Hematopoietic multipotent progenitor cell treated with erythropoietin and hydrocortisone succinate and interleukin-3 and kit ligand, for 4 days (in vitro differentiated cells): ENCODE measurements at places on chromosomes 2 and 18.

- no peak for DNase-seq
Measured at GRCh38 chr2:98333922-98334321, 12.3 kb upstream of the CNGA3 start.

- peak; percentile 3 for DNase-seq
Measured at GRCh38 chr18:56891870-56892269, 240.7 kb downstream of the WDR7 start.

DNA sequence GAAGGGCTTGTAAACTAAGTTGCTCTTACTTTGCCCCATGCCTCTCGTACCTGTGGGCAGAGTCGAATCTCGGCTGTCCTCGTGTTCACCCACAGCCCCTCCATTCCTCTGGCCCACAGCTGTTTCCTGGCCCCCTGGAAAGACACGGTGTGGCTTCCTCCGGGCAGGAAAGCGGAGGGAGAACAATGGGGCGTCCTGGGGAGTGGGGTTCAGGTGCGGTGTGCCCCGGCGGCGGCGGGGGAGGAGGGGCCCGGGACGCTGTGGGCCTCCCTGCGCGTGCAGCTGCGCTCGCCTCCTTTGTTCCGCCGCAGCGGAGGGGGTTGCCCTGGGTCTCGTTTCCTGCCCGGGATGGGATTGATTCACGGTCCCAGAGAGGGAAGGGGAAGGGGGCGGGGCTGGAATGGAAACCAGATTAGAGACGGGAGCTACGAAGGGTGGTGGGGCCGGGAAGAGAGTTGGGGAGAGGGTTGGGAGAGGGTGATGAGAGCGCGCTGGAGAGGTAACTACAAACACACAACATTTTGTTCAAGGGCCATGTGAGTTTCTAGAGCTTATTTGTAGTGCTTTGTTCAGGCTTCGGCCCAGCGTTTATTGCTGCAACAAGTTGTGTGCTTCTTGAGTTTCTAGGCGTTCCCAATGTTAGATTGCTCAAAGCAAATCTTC, 796 bp downstream of the MYO1B start:
- DNase-seq = no peak

- no peak for DNase-seq
Measured at GRCh38 chr2:236548179-236548921, 21.3 kb upstream of the ACKR3 start.

DNA sequence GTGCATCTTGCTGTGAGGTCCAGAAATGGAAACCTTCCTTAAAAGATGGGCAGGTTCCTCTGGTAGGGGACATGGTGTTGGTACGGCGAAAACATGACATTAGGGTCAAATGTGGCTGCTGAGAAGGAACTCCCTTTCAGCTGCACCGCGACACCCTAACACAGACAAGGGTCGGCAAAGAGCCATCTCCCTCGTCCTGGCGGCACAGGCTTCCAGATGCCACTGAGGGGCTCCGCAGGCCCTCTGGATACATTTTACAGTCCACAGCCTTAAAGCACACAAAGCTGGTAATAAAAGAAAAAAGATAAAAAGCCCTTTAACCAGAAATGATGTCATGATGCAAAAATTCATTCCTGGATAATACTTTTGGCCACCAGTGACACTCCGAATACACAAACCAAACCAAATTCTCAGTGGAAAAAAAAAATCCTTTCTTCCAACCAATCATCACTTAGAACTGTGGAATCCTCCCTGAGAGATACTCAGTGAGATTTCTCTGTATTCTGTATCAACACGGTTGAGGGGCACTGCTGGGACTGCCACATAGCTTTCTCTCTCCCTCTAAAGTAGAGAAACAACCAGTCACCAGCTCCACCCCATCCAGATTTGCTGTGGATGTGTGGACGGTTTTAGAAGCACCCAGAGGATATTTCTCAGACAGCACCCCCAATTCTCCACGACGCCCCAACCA, 174.8 kb downstream of the HDAC4 start:
- DNase-seq = no peak

DNA sequence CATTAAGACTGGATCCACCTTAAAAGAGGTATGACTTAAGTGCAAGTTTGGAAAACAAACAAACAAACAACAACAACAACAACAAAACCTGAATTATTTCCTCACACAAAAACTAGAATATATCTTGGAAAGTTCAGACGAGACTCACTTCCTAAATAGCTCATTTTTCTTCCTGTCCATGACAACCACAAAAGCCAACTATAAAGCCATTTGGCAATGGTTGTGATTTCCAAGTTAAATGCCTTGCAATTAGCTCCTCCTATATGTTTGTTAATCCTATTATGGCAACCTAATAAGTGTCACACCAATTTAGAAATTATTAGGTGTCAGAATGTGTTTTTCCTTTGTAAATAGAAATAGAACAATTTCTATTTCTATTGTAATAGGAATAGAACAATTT, 91.6 kb upstream of the ARL5A start:
- DNase-seq = no peak

GRCh38 chr2:77270433-77270832, 251.7 kb downstream of the LRRTM4 start:
- peak; percentile 17 for DNase-seq

- no peak for DNase-seq
Measured at GRCh38 chr18:58223717-58224424, 179.8 kb downstream of the NEDD4L start.

DNA sequence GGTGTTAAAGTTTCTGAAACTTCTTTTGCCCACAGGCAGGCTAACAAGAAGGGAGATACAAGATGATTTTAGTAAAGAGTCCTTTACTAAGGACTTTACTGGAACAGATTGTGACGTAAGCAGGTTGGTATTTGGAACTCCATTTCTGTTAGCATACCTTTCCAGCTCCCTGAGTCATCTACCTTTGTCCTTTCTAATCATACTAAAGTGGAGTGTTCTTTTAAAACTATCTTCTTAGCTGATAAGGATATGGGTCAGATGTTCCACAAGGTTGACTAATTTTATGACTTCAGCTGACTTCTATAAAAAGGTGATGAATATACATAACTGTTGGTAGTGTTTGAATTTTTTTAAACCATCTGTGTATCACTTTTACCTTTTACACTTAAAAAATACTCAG, 21.1 kb downstream of the UGP2 start:
- no peak for DNase-seq

GRCh38 chr2:105409717-105410116, 10.9 kb upstream of the FHL2 start:
- DNase-seq = no peak

DNA sequence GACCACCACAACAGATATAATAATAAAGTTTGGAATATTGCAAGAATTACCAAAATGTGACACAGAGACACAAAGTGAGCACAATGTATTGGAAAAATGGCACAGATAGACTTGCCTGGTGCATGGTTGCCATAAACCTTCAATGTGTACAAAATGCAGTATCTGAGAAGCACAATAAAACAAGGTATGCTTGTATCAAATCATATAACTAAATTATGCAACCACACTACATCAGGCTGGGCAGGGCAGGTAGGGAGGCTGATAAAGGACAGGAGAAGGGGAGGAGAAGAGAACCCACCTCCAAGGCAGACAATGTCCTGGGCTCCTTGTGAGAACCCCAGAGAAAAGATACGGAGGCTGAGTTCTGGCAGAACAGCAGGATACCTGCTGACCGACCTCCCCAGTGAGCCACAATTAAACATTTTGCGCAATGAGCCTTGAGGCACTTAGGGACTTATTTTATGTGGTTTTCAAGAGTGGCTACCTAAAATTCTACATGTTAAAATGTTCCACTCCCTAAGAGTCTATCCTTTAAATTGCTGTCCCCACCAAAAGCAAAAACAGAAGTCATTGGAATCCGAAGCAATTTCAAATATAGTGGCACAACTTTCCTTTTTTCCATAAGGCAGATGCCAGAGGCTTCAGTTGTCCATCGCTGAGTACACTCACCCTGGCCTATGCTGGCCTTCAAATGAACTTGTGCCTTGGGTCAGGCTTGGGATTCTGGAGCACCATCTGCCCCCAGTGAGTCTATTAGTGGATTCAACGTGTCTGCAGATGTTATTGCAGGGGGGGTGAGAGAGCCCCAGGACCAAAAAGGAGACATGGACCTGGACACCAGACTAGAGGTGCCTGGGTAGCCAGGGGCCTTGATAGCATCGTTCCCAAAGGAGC, 16.8 kb downstream of the WDFY1 start:
- DNase-seq = no peak

DNA sequence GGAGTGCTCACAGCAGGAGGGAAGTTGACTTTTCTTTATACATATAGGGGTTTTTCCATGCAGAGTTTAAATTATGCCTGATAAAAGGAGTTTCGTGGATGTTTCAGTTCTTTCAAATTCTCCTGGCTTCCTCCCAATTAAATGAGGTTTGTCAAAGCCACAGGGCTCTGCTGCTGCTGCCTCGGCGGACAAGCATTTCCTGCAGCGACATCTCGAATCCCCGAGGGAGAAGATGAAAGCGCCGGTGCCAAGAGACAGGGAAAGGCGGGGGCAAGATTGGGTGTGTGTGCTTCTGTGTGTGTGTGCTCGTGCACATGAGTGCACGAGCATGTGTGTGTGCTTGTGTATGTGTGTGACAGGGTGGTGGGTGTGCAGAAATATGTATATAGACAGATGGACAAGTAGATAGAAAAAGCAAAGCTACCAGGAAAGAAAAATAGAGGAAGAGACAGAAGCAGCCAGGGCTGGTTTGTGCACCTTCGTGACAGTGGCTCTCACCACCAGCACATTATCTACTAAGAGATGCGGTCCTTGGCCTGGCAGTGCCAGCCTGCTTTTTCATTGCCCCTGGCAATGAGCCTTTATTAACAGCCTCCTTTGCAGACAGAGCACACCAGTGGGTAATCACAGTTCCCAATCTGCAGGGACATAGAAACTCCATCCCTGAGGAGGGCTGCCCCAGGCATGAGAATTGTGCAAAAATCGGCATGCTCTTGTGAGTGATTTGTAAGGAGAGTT, 76.2 kb downstream of the CDK15 start:
- peak; percentile 85 for DNase-seq

DNA sequence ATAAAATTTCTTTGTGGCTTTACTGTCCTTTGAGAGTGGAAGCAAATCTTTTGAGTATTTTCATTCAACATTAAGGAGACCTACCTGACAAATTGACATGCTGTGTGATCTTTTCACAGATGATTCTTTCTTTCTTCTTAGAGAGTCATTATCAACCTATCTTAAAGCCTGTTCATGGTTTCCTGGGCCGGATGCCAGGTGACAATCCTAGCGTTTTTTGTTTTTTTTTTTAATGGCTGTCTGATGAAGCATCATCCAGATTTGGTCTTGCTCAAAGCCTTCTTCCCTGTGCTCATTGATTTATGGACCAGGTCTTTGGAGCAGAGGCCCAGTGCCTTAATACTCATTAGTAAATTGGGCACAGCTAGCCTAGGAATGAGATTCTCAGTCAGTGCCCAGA, 9.8 kb upstream of the MGAT5 start:
- no peak for DNase-seq

DNA sequence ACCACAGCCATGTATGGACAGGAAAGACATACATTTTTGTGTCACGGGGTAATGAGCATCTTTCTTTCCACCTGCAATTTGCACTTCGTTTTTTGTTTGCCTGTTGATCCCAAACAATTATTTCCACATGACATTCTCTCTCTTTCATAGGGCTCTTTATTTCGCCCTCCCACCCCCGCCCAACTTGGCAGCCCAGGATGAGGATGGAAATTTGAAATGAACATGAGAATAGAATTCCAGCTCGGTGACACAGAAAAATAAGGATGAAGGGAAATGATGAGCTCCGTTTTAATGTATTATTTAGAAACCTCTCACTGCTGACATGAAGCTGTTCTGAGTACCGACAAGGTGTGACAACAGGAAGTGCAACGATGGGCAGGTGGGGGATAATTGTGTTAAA, 443.3 kb downstream of the SOCS6 start:
- no peak for DNase-seq
